ENCODE measurements at places on chromosomes 1 and 21.

- no peak for DNase-seq
These were observed 94.0 kb downstream of the LACTBL1 start for GRCh38 chr1:22878626-22879025.

GRCh38 chr1:184085667-184086066 is 34.1 kb downstream of the TSEN15 start:
- DNase-seq: no peak

GRCh38 chr1:241424480-241424971 is 67.5 kb upstream of the RGS7 start:
- DNase-seq: no peak

DNA sequence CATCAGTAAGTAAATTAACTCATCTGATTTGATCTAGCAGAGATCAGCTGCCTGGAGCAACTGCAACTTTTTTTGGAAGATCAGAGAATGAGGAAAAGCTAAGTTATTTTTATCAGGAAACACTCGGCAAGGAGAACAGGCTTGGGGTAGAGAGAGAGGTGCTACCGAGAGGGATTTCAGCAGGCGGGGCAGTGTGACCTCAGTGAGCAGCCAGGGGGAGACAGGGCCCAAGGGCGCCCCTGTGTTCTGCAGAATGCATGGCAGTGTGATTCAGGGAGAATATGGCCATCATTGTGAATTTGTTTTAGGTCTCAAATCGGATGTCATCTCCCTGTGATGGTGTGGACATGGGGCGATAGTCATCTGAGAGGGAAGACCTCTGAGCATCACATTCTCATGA is 484.1 kb upstream of the VAMP3 start:
- DNase-seq: no peak

- no peak for DNase-seq
These were observed 283.5 kb downstream of the C1orf94 start for GRCh38 chr1:34460193-34460592.

- no peak for DNase-seq
These were observed 1.0 kb downstream of the TMEM201 start for GRCh38 chr1:9589719-9590157.
